ENCODE measurements at places on chromosomes 6 and 20.

DNA sequence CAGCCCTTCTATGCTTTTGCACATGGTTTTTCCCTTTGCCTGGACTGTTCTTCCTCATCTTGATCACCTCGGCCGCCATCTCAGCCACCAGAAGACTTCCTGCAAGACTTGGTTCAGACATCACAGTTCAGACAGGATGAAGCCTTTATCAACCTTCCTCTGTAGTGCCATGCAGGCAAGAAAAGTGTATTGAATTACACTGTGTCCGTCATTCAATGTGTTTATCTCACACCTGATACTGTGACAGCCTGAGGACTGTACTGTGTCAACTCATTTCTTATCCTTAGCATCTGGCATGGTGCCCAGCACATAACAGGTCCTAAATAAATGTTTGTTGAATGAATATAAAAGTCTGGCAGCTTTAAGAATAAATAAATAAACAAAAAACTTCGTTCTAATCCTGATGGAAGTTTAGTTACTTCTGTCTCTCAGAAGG is 133.3 kb upstream of the MAN1A1 start:
- no peak for DNase-seq

DNA sequence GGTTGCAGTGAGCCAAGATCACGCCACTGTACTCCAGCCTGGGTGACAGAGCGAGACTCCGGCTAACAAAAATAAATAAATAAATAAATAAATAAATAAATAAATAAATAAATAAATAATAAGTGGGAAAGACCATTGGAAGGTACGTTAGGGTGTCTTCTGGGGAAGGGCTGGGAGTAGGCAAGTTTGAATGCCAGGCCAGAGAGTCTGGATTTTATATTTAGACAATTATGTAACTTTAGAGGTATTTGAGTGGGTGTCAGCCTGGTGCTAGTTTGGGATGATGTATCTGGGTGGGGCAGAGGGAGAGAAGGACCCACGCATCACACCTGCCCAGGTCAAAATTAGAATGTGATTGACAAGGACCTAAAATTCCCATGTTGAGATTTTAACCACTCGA is 108.5 kb upstream of the PRND start:
- DNase-seq = no peak

DNA sequence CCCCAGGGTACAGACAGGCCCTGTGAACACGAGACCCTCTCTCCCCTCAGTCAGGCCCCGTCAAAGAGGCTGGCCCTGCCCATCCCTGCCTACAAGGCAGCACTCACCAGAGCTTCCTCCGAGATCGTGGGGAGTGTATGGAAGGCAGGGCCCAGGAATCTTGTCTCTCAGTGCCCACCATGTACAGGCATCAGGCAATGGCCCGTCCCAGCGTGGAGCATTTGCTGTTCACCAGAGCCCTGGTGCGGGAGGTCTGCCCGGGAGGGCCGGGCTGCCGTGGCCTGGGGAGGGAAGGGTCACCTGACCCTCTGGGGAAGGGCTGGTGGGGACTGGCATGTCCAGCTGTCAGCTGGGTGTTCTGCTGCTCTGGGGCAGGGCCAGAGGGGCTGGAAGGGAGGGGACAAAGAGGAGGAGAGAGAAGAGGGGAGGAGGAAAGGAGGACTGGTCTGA is at the start of gene IP6K3:
Gene IP6K3, minus strand, starts transcription at position 255 of the 450 bp plus-strand sequence. CDS start 11,429 bp downstream, outside the sequence.
- no peak for DNase-seq

DNA sequence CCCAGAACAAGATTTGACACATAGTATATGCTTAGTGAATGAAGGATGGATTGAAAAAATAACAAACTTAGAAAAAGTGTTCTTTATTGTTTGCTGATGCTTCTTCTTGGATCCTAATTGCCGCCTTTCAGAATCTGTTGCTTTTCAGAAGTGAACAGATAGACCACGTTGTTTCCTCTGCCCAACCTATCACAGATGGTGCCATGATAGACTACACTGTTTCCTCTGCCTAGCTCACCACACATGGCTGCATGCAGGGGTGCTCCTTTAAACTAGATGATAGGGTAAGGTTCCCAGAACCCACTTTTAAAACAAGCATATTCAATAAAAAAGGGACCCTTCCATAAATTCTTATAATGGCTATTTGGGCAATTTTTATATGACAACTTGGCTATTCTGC is 4.6 kb upstream of the RGS17 start:
- no peak for DNase-seq

- no peak for DNase-seq
These were observed 1.9 kb downstream of the EIF2S2 start for GRCh38 chr20:34110025-34110744.

DNA sequence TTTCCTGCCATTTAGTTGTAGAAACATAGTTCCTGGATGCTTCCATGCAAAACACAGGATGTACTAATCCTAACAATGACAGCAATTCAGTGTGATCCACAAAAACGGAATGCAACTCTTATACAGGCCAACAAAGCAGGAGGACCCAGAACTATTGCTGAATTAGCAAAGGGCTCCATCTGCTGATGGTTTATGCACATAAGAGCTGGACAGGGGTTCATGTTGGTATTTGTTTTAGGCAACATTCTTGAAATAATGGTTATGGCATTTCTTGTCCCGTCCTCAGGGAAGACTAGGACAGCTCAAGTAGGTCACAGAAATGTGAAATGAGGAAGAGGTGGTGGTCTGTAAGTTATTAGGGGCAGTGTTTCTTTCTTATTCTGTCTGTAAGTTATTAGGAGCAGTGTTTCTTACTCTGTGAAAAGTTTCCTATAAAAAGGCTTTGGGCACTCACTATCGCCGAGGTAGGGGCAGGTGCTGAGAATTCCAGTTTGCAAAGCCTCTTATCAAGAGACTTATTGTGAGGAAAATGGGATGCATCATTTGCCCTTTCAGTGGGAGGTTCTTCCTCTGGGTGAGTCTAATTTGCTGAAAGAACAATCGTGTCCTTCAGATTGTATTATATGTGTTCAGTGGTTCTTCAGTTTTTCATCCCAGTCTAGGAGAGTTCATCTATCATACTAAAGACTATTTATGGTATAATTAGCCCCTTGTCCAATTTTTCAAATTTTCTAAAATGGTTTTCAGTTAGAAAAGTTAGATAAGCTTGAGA is 171.1 kb downstream of the MCHR2 start:
- DNase-seq = peak; percentile 67

DNA sequence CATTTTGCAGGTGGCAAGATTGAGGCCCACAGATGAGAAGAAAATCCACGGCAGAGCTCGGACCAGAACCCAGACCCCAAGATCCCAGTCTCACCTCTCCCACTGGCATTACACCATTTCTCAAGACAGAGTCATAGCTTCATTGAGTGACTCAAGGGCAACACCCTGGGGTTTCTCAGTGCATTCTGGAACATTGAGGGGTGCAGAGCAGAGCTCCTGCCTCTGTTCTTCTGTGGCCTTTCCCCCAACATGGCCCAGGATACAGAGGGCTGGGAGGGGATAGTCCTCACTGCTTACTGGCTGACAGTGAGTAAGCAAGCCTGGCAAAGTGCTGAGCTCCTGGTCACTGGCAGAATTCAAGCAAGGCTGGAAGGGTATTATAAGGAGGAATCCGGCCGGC is 74.0 kb downstream of the MDGA1 start:
- no peak for DNase-seq

DNA sequence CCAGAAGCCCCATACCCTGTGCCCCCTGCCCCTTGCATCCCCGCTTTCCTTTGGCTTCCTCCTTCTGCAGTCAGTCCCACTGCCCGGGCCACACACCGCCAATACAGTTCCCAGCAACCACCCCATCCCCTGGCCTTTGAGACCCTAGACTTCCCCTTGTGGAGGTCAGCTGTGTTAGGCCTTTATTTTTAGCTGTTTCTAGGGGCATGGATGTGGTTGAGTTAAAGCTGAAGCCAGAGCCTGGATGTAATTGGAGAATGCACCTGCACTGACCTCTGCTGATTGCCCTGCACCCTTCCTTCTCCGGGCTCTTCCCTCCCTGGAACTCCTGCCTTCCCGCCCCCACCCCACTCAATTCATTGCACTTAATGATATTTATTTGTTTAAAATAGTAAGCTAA is 33.9 kb downstream of the LYRM2 start:
- no peak for DNase-seq

DNA sequence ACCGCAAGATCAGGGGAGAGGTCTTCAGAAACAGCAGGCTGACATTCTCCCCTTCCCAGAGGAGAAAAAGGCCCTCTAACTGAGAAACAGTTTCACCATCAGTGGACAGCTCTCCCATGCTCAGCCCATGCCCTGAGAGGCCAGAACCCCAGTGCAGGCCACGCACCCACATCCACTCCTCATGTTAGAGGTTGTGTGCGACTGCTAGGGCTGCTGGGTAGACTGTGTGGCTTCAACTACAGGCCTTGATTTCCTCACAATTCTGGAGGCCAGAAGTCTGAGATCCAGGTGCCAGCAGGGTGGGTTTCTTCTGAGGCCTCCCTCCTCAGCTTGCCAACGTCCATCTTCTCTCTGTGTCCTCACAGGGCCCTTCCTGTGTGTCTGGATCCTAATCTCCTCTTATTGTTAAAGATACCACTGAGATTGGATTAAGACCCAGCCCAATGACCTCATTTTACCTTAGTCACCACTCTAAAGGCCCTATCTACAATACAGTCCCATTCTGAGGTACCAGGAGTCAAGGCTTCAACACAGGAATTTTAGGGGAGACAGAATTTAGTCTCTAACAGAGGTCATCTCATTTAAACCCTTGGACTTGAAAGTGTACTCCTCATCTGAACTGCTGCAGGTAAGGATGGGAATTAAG is 67.7 kb upstream of the CD93 start:
- no peak for DNase-seq
